ENCODE measurements at places on chromosomes 11 and 22.
A peak's percentile ranks its signal among the peaks of the same experiment; 100 is the strongest.

DNA sequence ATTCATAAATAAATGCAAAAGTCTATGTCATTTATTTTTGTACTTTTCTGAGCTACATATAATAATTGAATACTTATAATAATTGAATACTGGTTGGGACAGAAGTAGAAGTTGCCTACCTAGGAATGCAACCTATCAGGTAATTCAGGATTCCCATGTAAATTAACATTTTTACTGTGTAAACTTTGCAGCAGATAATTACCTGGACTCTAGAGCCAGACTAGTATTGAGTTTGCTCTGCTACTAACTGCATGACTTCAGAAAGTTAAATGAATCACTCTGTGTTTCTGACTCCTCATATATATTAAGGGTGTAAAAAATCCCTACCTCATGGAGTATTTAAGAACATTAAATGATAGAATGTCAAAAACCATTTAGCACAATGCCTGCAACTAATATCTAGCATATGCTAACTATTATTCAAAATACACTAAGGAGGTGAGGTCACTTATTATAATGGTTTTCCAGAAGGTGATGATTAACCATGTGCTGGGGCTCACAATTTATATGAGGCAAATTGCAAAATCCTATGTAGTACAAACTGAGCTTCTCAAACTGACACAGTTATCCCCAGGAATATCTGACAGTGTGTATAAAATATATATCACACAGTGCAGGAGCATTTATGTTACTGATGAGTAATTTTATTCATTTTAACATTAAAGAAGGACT, 138.1 kb upstream of the ANO3 start:
- no peak for DNase-seq

DNA sequence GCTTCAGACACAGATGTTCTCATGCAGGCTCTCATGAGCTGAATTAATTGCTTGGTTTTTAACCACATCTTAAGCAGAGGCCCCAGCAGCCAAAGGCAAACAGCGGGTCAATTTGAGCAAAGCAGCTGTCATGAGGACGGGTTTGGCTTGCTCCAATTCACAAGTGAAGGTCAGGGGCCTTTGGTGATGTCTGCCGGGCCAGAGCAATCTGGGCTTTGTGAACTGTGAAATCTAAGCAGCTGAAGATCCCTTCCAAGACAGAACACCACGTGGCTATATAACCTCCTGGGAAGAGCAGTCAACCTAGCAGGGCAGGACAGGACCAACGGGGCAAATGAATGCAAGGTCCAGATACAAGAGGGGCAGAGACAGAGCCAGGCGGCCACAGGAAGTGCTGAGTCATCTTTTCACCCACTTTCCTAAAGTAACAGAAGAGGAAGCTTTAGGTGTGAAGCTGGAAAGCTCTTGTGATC, 187.3 kb upstream of the B3GAT1 start:
- DNase-seq, result peak; percentile 4

DNA sequence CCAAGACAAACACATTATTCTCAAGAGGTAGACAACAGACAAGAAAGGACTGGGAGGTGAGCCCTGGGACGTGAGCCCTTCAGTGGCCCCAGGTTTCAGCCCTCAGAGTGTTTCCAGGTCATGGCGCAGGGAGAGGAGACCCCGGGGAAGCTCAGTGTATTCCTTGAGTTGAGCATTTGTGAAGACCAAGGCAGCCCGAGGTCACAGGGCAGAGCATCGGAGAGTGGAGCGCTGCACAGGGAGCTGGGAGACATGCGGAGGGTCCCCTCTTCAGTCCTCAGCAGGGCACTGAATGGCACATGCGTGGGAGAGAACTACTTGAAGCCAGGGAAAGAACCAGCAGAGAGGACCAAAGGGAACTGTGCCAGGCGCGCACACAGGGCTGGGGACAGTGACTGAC, 11.7 kb downstream of the KRTAP5-6 start:
- no peak for DNase-seq

GRCh38 chr22:29798318-29798717, 31.1 kb downstream of the UQCR10 start:
- DNase-seq, result no peak

DNA sequence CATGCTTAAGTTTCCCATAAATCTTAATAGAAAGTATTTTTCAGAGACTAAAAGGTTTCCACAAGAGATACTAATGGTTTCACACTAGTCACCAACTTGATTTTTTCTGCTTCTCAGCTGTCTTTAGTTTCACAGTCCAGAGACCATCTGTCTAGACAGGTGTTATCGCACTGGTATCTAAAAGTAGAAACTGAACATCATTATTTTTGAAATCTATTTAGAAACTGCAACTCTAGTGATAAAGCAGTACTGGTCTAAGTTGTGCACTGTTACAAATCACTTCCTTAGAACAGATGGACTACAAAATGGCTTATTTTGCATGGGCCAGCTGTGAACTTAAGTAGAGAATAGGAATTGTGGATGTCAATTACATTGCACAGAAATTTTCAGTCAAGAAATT, 78.0 kb downstream of the CNTN5 start:
- DNase-seq, result no peak

- no peak for DNase-seq
Measured at GRCh38 chr11:131691181-131692041, 321.0 kb downstream of the NTM start.

DNA sequence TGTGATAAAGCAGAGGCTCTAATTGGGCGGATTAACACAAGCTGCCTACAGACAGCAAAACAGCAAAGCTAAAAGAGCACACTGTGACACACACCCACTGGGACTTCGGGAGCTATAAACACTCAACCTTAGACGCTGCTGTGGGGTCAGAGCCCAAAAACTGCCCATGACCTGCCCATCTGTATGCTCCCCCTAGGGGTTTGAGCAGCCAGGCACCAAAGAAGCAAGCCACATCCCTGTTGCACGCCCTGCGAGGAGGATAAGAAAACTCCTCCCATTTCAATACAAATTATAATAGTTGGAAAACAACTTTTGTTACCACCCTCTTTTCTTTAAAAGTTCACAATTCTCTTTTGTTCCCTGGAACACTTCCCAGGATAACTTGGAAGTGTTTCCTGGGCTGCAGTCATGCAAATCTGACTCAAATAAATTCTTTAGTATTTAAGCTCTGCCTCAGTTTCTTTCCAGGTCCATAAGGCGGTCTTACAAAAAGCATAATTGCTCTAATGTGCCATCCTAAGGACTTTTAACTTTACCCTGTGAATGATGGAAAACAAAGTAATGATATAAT, 86.4 kb downstream of the DLG2 start:
- DNase-seq, result no peak

DNA sequence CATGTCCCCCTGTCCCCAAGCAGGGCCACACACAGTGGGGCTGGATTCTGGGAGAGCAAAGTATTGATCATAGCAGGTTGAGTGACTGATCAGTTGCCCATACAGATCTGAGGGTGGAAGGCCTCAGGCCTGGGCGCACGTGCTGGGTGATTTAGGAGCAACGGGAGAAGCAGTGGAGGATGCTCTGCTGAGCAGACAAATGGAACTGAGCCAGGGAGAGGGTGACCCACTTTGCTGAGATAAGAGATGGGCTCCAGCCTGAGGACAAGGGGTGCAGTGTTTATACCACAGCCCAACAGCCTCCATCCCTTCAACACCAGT, 15.0 kb downstream of the GNAZ start:
- no peak for DNase-seq

DNA sequence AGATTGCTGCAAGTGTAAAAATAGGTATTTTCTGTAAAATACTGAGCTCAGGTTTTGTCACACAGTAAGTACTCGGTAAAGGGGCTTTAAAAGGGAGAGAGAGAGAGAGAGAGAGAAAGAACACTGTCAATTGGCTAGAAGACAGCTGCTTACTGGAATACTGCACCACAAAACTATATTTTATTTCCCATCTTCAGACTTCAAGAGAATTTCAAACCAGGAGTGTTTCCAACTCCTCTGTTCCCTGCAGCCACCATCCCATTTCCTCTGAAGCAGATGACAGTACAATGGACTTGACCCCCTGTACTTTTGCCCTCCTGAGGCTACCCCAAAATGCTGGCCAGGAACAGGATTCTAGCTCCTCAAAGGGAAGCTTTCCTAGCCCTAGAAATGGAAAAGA, 89.7 kb downstream of the RELT start:
- no peak for DNase-seq

GRCh38 chr11:78645226-78646202, 70.8 kb upstream of the NARS2 start:
- peak; percentile 70 for DNase-seq

GRCh38 chr22:20889025-20889704, 28.0 kb upstream of the CRKL start:
- no peak for DNase-seq

- no peak for DNase-seq
Measured at GRCh38 chr22:44734801-44735517, 17.4 kb upstream of the ARHGAP8 start.

DNA sequence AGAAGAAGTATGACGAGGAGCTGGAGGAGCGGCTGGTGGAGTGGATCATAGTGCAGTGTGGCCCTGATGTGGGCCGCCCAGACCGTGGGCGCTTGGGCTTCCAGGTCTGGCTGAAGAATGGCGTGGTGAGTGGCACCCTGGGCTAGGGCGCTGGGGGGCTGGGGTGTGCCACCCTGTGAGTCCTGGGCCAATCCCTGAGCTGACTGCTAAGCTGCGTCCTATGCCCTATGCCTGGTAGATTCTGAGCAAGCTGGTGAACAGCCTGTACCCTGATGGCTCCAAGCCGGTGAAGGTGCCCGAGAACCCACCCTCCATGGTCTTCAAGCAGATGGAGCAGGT, 3.9 kb downstream of the TAGLN start:
- DNase-seq, result no peak

DNA sequence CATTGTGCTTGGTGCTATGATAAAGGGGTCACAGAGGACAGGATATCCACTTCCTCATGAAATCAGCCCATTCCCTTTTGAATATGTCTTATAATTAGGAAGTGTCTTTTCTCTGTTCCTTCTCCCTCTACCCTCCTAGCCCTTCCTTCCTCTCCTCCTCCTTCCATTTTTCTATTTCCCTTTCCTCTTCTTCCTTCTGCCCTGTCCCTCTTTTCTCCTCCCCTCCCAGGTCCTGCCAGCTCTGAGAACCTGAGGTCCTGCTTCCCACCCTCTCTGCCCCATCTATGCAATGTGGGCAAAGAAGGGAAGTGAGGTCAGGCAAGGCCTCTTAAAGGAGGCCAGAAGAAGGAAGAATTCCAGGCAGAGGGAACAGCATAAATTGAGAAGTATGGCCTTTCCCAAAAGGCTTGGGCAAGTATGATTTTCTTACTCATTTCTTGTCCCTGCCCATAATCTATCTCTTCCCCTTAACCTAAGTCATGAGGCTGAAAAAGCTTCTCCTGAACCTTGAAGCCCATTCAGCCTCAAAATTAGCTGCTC, 7.7 kb upstream of the UBASH3B start:
- DNase-seq, result no peak

- DNase-seq, result no peak
Measured at GRCh38 chr11:115924744-115925567, 420.7 kb upstream of the CADM1 start.

GRCh38 chr11:35662061-35662648, 420 bp upstream of the TRIM44 start:
- peak; percentile 41 for DNase-seq

- DNase-seq, result peak; percentile 43
Measured at GRCh38 chr11:100719362-100719761, 32.3 kb downstream of the ARHGAP42 start.

- no peak for DNase-seq
Measured at GRCh38 chr22:31730344-31730711, 19.6 kb downstream of the PRR14L start.

- peak; percentile 74 for DNase-seq
Measured at GRCh38 chr11:65891219-65892136, 1.0 kb downstream of the CCDC85B start.

- peak; percentile 85 for DNase-seq
Measured at GRCh38 chr11:62508336-62509058, 38.1 kb downstream of the AHNAK start.

DNA sequence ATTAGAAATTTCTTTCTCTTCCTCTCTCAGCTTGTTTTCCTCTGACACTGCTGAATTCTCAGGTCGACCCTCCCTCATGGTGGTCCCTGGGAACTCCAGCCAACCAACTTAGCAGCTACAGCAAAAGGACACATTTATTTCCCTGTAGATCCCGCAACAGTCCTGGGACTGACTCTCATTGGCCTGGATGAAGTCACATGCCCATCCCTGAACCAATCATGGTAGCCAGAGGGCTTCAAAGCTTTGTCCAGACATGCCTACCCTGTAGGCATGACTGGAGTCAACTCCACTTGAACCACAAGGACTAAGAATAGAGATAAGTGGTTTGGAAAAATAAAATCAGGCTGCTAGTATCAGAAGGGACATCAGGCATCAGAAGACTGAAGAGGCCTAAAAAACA, 84.6 kb upstream of the LRRC55 start:
- DNase-seq, result no peak

GRCh38 chr11:103108933-103109817, at the start of gene DYNC2H1:
Gene DYNC2H1, plus strand, starts transcription at chr11:103109426. Its CDS starts 149 bp downstream, at chr11:103109575.
- DNase-seq, result peak; percentile 85

DNA sequence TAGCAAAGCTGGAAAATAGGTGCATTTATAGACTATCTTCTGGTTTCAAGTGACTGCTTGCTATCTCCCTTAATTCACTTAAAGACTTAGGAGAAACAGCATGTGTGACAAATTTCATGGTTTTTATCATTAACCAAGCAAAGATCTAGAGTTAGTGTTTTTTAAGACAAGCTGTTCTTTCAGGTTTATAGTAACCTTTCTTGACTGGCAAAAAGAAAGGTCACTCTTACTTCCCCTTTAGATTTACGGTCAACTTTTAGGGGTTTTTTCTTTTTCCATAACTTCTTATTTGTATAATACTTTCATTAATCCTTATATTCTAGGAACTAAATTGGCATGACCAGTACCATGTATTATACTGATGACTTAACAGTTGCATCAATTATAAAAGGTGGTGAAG, 46.6 kb downstream of the KDM2A start:
- DNase-seq, result no peak

DNA sequence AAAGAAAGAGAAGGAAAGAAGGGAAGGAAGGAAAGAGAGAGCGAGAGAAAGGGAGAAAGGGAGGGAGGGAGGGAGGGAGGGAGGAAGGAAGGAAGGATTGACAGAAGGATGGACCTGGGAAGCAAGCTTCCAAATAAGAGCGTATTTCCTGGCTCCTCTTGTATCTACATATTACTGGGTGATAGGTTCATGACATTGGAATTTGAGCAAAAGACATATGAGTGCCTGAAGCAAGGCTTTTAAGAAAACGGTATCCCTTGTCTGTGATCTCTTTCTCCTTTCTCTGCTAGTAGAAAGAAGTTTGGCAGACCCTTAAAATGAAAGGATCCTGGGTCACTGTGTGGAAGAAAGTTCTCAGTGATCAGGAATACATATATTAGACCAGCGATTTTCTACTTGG, 932.2 kb upstream of the CCDC90B start:
- DNase-seq, result no peak

Measured in SW480 (cell line).